ENCODE measurements at places on chromosomes 3 and 15.

DNA sequence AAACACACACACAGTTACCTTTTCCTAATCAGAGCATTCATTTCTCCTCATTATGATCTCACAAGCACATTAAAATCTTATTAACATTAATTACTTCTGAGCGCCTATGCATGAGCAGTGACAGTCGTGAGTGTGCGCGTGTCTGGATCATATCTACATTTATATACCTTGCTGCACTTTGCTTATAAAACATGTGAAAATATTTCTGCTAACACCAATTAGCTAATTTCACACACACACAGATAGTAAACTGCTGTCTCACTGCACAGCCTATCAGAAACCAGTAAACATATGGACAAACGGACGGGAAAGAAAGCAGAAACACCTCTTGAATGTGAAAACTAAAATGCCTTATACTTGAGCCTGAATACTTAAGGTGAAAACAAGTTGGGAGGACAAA, 64.8 kb downstream of the ZBTB20 start:
- DNase-seq = no peak

- DNase-seq = no peak
Observed at GRCh38 chr15:70259640-70260508, 162.2 kb upstream of the TLE3 start.

DNA sequence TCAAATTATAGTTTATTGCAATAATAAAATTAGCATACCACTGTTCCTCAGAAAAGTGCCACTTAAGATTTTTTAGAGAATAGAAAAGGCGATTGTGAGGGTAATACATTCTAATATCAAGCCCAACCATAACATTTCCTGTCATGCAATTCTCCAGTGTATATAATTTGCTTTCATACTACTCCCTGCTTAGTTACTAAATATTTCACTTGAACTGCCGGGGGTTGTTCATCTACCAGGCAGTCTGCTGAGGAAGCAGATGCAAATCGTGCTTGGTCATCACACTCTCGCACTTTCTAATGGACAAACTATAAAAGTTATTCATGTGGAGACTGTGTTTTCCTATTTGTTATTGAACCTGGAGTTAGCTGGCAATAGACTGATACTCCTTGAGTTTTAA, 645.6 kb upstream of the CBLB start:
- no peak for DNase-seq

GRCh38 chr3:43102773-43103480, 3.0 kb downstream of the POMGNT2 start:
- DNase-seq = no peak

DNA sequence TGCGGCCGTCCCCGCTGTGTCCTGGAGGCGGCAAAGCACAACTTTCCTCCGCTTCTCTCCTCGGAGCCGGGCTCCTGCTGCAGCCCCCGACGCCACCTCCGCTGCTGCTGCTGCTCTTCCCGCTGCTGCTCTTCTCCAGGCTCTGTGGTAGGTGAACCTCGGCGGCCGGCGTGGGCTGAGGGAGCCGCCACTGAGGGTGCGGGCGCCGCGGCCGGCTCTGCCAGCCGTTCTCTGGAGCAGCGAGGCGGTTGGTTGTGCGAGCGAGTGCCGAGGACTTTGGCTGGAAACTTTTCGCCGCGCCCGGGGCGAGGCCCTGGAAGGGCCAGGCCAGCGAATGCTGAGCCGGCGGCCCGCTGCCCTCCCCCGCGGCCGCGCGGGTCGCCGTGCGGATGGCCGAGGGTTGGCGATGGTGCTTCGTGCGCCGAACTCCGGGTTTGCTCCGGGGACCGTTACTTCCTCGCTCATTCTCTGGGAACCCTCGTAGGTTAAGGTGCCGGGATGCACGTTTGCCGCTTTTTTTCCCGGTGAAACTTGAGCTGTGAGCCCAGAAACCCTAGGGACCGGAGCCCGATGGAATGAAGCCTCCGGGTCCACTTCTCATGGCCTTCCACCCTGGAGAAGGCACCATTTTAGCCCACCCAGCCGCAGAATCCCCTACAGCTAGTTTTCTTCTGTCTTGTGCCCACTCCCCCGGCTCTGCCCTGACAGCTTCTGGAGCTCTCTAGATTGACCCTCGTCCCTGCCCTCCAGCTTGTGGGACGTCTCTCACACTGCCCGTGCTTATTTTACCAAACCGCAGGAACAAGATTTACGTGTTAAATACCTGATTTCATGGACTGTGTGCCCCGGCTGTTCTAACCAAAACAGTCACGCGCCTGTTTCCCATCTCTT, 660 bp downstream of the NECTIN3 start:
- no peak for DNase-seq

DNA sequence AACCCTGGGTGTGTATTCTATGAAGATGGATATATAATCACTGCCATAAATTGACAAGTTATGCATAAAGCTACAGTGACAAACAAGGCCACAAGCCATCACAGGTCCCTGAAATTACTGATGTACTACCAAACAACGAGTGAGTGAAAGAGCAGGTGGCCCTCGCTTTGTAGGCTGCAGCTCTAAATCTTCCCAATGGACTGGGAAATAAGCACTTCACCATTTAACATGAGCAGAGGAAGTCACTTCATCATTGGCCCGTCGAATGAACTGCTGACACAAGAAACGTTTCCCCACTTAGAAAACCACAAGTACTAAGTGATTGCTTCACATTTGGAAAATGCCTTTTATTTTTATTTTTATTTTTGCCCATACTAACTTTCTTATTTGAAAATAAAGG, 218.0 kb downstream of the ZNF385D start:
- no peak for DNase-seq

DNA sequence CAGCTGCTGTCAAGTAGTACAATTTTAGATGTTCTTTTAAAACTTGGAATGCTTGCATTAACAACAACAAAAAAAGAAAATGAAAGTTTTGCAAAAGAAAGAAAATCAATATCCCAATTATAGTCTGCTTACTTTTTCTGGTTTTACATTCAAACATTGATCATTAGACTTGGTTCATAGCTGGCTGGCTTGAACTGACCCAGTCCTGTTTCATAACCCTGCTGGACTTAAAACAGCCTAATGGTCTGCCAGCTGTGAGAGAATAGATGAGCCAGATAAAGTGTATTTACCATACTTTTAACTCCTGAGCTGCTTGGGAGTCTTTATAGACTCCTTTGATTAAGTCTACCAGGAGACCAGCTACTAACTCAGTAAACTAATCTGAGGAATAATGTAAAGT, 59.2 kb downstream of the PIAS1 start:
- no peak for DNase-seq

GRCh38 chr3:177783767-177784166, 586.5 kb upstream of the TBL1XR1 start:
- DNase-seq = no peak

DNA sequence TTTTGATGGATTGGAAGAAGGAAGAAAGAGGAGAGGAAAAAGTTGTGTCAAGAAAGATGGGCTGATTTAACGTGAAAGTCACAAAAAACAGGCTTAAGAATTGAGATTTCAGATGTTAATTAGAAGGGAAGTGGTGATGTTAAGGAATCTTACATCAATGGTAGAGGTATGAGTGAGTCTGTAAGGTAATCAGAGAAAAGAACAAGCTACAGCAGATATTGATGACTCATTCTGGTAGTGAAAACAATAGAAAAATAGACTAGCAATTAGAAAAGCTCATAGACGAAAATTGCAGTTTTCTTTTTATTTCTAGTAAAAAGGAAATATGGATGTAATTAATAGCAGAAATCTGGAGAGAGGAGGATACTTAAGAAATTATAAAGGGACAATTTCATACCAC, 559.6 kb downstream of the MCTP2 start:
- DNase-seq = no peak

DNA sequence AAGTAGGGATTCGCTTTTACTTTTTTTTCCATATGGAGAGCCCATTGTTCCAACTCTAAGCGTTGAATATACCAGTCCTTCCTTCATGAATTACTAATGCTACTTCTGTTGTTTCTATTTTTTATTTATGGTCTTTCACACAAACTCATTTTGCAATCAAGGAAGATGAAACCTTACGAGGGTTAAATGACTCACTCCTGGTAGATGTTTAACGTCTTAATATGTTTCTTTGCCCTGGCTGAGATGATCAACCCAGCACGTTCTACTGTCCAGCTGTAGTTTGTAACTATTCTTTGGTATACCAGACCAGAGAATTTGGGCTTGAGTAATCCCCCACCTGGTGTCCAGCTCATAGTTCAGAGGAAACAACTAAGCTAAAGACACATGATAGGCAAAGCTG, 23.1 kb downstream of the CDCP1 start:
- DNase-seq = no peak

All from cortex of kidney (tissue), 1 donor.